ENCODE measurements at places on chromosomes 1 and 21.

- DNase-seq = no peak
Observed at GRCh38 chr1:211912038-211912437, 81.5 kb upstream of the LPGAT1 start.

DNA sequence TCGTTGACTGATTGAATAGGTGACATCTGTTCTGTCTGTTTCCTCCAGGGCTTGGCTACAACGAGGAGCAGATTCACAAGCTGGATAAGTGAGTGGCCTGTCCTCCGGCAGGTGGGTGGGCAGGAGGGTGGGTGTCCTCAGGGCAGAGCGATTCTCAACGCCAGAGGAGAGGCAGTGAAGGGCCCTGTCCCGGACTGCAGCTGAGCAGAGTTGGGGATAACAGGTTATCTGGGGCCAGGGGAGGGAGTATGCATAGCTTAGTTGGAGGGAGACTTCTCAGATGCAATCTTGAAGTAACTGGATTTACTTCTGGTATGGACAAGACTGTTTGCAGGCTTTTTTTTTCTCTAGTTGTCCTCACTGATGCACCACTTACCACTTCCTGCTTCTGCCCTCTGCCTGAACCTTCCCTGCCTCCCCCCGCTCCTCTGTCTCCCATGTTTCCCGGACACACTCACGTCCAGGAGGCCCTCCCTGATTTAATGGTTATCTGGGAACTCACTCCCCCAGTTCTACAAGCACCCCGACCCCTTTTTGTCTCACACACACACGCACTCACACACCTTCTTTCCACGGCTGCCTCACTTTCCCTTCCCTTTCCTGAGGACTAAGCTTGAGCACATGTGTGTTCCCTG is 16.4 kb upstream of the RASSF5 start:
- no peak for DNase-seq

- no peak for DNase-seq
Observed at GRCh38 chr1:34715139-34715538, 39.7 kb upstream of the GJB5 start.

DNA sequence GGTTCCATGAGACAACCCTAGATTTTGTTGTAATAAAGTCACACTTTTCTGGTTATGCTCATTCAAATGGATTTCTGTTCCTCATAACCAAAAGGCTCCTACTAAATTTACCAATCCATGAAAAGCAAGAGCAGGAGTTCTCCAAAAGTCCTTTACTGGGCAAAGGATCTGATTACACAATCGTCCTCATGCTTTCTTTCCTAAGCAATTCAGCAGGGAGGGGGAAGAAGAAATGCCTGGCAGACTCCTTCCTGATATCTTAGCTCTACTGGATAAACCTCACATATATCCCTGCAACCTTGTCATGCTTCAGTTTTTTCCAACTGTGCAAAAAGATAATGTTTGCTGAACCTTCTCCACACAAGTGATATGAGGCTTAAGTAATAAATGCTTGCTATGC is 67.6 kb upstream of the GUCA2B start:
- no peak for DNase-seq

GRCh38 chr1:92951141-92951582 is 10.1 kb downstream of the DIPK1A start:
- DNase-seq = peak; percentile 28

GRCh38 chr1:109622895-109623294 is 3.3 kb downstream of the AMPD2 start:
- no peak for DNase-seq

DNA sequence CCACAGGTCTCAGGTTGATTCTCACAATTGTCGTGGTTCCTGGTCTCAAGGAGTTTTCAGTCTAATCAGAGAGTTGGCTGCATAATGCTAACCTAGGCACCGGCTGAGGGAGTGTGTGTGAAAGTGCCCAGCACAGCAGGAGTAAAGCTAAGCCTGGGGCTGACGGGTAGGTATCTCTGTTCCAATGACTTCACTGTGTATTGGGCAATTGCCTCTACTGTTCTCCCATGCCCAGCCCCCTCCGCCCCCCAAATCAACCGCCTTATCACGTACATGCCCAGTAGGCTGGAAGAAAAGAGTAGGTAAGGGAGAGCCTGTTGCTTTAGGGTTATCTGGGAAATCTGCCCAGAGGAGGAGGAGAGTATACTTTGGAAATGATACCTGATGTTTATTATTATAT is 54.7 kb downstream of the MRPS6 start:
- DNase-seq = no peak

DNA sequence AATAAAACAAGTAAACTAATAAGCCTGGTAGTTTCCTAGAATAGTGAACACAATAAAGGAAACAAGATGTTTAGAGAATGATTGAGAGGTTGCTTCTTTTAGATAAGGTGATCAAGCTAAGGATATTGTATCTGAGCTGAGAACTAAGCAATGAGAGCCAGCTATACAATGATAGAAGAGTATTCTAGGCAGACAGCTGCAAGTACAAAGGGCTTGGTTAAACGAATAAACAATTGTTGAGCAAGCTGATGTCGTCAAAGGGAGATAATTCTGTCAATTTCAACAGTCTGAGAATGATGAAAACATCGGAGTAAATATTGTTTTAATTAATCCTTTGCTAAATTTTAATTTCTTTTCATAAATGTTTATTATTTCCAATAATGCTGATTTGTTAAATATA is 5.5 kb upstream of the FH start:
- no peak for DNase-seq
